Nephron progenitor cell (in vitro differentiated cells): ENCODE measurements at places on chromosomes 1 and 21.

DNA sequence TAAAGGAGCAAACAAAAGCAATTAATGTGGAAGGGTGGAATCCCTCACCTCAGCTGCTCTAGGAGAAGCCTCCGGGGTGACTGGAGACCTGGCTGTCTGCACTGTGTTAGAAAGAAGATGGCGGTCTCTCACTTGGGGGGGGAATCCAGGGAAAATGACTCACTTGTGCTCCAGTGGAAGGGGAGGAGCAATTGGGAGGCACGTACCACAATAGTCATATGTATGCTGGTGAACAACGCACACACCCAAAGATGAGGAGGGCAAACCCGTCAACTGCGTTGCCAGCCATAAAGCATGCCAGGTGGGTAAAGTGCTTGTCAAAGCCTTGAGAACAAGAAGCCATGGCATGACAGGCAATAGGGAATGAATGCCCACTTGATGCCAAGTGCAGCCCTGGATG lies 22.1 kb downstream of the PLEKHA6 start:
- H3K27me3 ChIP-seq = peaks cover 61% of the 10 kb centered on the region
- H3K27ac ChIP-seq = no peak overlapping the region
- H3K4me1 ChIP-seq = peaks cover 34% of the 10 kb centered on the region
- no peaks in the 10 kb centered on the region for H3K36me3 ChIP-seq

- no peak overlapping the region for H3K4me3 ChIP-seq
- H3K27me3 ChIP-seq = peaks cover 8% of the 10 kb centered on the region
- DNase-seq = no peak
- peaks cover 73% of the 10 kb centered on the region for H3K4me1 ChIP-seq
These were observed 71.7 kb upstream of the ANGPTL1 start for GRCh38 chr1:178942285-178943198.

GRCh38 chr1:119008483-119009311 lies 20.6 kb upstream of the TBX15 start:
- peaks cover 26% of the 10 kb centered on the region for H3K4me1 ChIP-seq
- H3K36me3 ChIP-seq = peaks cover 4% of the 10 kb centered on the region
- peaks cover 62% of the 10 kb centered on the region for H3K27me3 ChIP-seq

- no peak overlapping the region for H3K4me3 ChIP-seq
- no peak for DNase-seq
- no peaks in the 10 kb centered on the region for H3K36me3 ChIP-seq
- H3K27me3 ChIP-seq = peaks cover 3% of the 10 kb centered on the region
These were observed 35.7 kb downstream of the RGS5 start for GRCh38 chr1:163166886-163167555.

GRCh38 chr1:190258003-190258402 lies 219.7 kb downstream of the BRINP3 start:
- H3K27me3 ChIP-seq = no peaks in the 10 kb centered on the region
- H3K4me3 ChIP-seq = no peak overlapping the region
- no peaks in the 10 kb centered on the region for H3K36me3 ChIP-seq
- H3K27ac ChIP-seq = no peak overlapping the region
- no peaks in the 10 kb centered on the region for H3K4me1 ChIP-seq
- DNase-seq = no peak

DNA sequence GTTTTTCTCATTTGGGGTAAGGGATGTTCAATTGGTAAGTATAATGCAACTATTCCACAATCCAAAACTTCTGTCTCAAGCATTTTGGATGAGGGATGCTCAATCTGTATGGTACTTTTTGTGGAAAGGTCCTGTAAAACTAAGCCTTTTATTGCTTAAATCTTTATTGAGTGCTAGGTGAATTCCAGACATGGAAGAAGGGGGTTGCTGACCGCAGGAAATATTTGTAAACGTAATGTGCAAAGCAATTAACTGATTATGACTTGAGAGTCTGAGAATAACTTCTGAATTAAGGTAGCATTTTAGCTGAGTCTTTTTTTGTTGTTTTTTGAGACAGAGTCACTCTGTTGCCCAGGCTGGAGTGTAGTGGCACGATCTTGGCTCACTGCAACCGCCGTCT lies 3.1 kb downstream of the AKIRIN1 start:
- no peak overlapping the region for H3K27ac ChIP-seq
- H3K4me3 ChIP-seq = no peak overlapping the region
- peaks cover 59% of the 10 kb centered on the region for H3K4me1 ChIP-seq
- no peak for DNase-seq

GRCh38 chr1:114314098-114314497 lies 160.4 kb upstream of the SYT6 start:
- H3K4me1 ChIP-seq = no peaks in the 10 kb centered on the region
- no peak for DNase-seq
- peaks cover 4% of the 10 kb centered on the region for H3K36me3 ChIP-seq
- H3K27ac ChIP-seq = no peak overlapping the region
- H3K4me3 ChIP-seq = no peak overlapping the region

- DNase-seq = no peak
- no peak overlapping the region for H3K27ac ChIP-seq
- no peak overlapping the region for H3K4me3 ChIP-seq
- H3K4me1 ChIP-seq = no peaks in the 10 kb centered on the region
- no peaks in the 10 kb centered on the region for H3K36me3 ChIP-seq
These were observed 158.3 kb upstream of the C1orf21 start for GRCh38 chr1:184228558-184228957.

- DNase-seq = no peak
- peaks cover 12% of the 10 kb centered on the region for H3K4me1 ChIP-seq
- H3K27me3 ChIP-seq = no peaks in the 10 kb centered on the region
These were observed 29.9 kb upstream of the NRIP1 start for GRCh38 chr21:15094706-15095105.

GRCh38 chr1:41537251-41537650 lies 52.8 kb upstream of the EDN2 start:
- H3K27ac ChIP-seq = no peak overlapping the region
- no peaks in the 10 kb centered on the region for H3K36me3 ChIP-seq
- no peak overlapping the region for H3K4me3 ChIP-seq
- no peak for DNase-seq

DNA sequence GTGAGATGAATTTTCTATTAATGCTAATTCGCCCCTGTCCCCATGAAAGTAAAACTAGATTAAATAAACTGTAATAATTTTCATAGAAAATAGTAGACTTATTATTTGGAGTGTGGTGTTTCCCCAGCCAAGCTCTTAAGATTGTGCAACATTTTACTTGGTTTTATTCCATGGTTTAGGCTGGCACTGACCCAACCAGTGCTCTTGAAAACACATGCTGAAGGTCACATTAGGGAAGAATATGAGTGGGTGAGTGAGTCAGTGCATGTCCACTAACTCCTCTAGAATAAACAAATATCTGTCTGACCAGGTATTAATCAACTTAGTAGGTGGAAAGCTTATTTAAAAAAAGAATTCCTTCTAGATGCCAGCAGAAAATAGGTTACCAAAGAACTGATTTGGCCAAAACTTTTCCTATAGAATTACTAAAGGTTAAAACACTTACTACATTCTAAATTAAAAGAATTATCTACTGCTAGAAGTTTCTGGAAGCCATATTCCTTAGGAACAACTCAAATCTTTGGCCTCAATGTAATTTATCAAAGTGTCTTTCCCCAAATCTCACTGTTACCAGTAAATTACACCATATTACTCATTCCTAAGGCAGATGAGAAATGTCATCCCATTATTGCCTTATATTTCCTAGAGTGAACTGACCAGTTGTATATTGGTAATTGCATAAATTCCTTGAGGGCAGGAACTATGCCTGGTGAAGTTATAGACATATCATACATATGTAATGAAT lies 89.7 kb upstream of the RGS1 start:
- H3K4me1 ChIP-seq = peaks cover 25% of the 10 kb centered on the region
- H3K27me3 ChIP-seq = no peaks in the 10 kb centered on the region
- no peak overlapping the region for H3K27ac ChIP-seq
- DNase-seq = no peak
- no peak overlapping the region for H3K4me3 ChIP-seq

- H3K36me3 ChIP-seq = no peaks in the 10 kb centered on the region
- H3K4me3 ChIP-seq = no peak overlapping the region
- DNase-seq = peak; percentile 12
- H3K4me1 ChIP-seq = no peaks in the 10 kb centered on the region
These were observed 139.7 kb upstream of the BEND5 start for GRCh38 chr1:48916130-48917069.

GRCh38 chr1:187396929-187397796 lies 568.4 kb downstream of the PLA2G4A start:
- peak overlapping the region; percentile 94 for H3K27ac ChIP-seq
- peaks cover 17% of the 10 kb centered on the region for H3K36me3 ChIP-seq
- H3K4me1 ChIP-seq = peaks cover 26% of the 10 kb centered on the region
- peak; percentile 22 for DNase-seq

DNA sequence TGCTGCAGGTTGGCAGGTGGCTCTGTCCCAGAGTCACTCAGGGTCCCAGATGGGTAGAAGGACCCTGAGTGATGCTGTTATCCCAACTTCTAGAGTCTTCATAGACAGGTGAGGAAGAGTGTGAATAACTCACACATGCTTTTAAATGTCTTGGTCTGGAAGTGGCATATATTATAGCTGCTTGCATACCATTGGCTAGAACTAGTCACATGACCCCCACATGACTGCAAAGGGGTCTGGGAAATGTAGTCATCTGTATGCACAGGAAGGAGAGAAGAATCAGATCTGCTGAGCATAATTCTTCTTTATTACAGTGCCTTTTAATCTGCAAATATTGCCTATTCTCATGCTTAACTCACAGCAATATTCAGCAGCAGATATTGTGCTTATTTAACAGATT lies 28.2 kb upstream of the KLHDC7A start:
- H3K27me3 ChIP-seq = peaks cover 6% of the 10 kb centered on the region

DNA sequence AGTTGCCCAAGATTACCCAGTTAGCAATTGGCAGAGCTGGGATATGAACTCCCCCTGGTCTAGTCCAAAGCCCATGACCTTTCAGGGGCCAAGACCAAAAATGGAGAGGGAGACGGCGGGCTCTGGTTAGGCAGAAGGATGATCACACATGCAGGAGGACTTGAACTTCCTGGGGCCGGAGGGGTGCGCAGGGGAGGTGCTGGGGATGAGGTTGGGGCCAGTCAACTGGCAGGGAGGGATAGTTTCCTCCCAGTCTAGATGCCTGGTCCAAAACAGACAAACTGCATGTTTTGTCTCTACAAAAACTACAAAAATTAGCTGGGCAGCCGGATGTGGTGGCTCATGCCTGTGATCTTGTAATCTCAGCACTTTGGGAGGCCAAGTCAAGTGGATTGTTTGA lies 78.1 kb downstream of the NKAIN1 start:
- no peaks in the 10 kb centered on the region for H3K36me3 ChIP-seq
- H3K4me3 ChIP-seq = no peak overlapping the region
- no peak overlapping the region for H3K27ac ChIP-seq
- no peak for DNase-seq
- no peaks in the 10 kb centered on the region for H3K27me3 ChIP-seq

DNA sequence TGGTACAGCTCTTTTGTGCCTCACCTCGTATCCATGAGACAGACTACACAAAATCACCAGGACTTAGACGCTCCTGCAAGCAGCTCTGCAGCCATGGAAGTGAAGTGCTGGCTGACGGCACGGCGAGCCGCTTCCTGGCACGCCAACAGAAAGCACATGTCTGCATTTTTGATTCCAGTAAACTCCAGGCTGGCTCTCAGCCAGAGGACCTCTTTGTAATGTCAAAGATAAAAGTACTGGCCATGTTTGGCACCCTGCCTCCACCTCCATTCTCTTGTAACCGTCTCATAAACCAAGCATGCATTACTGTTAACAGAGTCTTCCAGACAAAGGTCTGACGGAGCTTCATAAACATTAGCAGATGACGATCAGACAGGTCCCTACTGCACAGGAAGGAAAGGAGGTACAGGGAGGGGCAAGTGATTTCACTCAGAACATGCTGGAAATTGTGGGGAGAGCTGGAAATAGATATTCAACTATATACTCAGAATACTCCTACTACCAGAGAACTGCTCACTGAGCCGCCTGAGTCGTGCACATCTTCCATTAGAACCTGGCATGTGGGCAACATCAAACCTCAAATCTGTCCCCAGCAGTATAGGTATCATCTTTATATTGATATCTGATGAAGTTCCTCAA lies 632.0 kb downstream of the SMYD3 start:
- no peak for DNase-seq
- no peak overlapping the region for H3K4me3 ChIP-seq
- no peak overlapping the region for H3K27ac ChIP-seq
- peaks cover 5% of the 10 kb centered on the region for H3K36me3 ChIP-seq
- peaks cover 3% of the 10 kb centered on the region for H3K4me1 ChIP-seq

- no peak overlapping the region for H3K4me3 ChIP-seq
- peaks cover 6% of the 10 kb centered on the region for H3K27me3 ChIP-seq
- peaks cover 43% of the 10 kb centered on the region for H3K4me1 ChIP-seq
These were observed 144.3 kb upstream of the SYT6 start for GRCh38 chr1:114298008-114298407.

DNA sequence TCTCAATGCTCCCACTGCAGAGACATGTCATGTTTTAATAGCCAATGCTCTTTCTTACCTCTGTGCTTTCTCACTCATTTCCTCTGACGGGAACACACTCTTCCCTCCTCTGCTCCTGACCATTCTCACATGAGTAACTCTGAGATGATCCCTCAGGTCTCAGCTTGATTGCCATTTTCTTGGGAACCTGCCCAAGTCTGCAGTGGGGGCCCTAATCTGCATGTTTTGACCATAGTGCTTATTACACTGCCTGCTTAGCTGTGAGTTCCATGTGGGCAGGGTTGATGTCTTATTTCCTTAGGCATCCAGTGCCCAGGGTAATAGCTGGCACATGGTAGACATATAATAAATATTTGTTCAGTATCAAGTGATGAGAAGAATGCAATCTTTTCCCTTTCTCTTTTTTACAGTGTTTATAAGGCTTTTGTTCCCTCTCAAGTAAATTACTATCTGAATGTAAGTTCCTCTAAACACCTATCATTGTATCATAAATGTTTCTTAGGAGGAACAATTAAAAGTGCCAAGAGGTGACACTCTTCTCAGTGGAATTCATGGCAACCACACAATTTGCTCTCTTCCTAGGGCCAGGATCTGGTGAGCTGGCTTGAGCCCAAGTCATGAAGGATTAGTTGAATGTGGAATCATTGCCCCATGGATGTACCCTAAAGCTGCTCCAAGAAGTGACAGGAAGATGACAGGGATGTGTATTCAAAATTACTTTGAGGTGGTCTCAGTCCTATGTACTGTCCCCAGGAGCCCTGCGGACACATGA lies 485.4 kb upstream of the USP24 start:
- H3K27me3 ChIP-seq = peaks cover 7% of the 10 kb centered on the region
- DNase-seq = no peak
- H3K4me1 ChIP-seq = peaks cover 58% of the 10 kb centered on the region
- H3K4me3 ChIP-seq = no peak overlapping the region

- no peaks in the 10 kb centered on the region for H3K27me3 ChIP-seq
- DNase-seq = no peak
- no peak overlapping the region for H3K27ac ChIP-seq
- H3K4me3 ChIP-seq = no peak overlapping the region
These were observed 711.7 kb upstream of the PTBP2 start for GRCh38 chr1:96009831-96010434.
